ENCODE measurements at places on chromosomes 4 and X. TPM values are rescaled to one million over a fixed set of nuclear protein-coding genes. Genes with fewer than 3 reads are reported as not detected.

Gene COQ2
- 9.7 TPM for polyA plus RNA-seq

DNA sequence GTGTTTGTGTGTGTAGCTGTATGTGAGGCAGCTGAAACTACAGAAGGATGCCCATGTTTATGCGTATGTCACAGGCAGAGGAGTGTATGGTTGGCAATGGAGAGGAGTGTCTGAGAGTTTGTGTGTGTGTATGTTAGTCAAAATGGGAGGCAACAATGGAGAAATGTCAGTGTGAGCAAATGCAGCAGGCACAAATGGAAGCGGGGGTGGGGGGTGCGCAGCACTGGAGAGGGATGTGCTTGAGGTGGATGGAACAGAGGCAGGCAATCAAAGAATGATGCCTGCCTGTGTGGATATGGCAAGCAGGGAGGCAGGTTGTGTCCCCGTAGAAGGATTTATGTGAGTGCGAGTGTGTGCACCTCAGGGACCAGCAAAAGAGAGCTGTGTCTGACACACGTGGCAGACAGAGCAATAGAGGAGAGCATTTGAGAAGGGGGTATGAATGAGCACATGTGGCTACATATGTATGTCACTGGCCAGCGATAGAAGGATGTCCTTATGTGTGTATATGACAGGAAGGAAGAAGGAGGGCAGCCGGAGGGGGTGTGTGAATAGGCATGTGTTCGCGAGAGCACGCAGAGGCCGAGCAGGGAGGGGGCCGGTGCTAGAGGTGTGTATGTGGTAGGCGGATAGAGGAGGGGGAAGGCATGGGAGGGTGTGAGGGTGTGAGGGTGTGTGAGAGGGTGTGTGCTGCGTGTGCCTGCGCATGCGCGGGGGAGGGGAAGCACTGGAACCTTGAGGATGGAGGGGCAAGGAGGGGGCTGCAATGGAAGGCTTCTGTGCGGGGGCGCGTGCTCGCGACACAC lies 1.1 kb downstream of the PJA1 start:
- no peak for DNase-seq

DNA sequence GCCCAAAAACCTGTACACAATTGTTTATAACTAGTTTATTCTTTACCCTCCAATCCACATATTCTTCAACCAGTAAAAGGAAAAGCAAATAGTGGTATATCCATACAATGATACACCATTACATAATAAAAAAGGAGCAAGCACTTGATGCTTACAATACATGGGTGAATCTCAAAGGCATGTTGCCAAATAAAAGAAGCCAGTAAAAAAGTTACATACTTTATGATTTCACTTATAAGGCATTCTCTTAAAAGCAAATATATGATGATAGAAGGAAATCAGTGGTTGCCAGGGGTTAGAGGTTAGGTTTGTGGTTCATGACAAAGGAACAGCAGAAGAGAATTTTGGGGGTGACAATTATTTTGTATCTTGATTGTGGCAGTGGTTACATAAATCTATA lies 896.1 kb upstream of the LCORL start:
- no peak for DNase-seq

DNA sequence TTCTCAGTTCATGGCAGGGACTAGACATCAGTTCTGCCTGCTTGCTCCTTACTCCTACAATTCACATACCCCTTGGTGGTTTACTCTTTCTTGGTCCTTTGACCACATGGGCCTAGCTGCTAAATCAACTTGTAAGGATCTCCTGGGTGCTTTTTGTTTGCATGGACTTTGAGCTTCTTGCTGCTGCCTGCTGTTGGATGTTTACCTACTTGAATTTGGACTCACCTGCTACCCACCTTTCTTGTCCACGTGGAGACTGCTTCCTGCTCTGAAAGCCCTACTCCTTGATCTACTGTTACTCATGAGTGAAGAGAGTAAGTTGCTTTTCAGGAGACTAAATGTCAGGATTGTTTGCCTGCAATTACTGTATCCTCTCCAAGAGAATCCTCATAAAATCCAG lies 15.2 kb upstream of the ARHGAP24 start:
- DNase-seq: no peak

DNA sequence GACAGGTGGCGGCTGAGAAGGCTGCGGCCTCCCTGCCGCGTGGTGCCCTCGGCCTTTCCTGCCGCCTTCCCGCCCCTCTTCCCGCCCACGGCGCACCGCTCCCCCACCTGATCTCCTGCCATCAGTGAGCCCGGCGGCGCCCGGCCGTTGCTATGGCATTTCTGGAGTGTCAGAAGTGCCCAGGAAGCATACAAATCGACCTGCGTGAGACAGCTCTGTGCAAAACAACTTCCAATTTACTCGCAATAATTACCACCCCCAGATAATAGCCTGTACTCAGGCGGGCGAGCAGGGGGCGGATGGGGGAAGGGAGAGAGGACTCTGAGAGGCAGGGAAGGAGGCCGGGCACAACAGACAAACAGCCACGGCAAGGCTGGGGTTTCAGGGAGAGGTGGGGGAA lies 16.6 kb upstream of the ERCC6L start:
- DNase-seq: peak; percentile 6

GRCh38 chr4:16122308-16122711 lies 38.5 kb upstream of the PROM1 start:
- no peak for DNase-seq

Gene CT45A3
- polyA plus RNA-seq: 0.44 TPM

DNA sequence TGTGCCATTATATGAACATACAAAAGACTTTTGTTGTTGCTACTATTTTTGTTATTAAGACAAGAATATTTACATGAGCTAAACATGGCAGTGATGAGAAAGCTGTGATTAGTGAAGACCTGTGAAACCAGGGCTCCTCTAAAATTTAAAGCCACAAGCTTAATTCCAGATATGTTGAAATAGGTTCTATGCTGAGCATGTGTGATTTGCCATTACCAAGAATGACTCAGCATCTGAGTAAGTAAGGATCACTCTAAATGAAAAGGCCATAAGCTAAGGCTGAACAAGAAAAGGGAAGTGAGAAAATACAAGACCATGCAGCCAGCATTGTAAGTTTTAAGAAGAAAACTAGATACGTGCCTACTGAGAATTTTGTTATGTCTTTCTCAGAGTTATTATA lies 75.9 kb upstream of the CAMK2D start:
- peak; percentile 78 for DNase-seq

Gene XAGE1B
- not detected for polyA plus RNA-seq

Gene ZNF518B
- polyA plus RNA-seq: 15.2 TPM

GRCh38 chr4:108777388-108777787 lies 14.5 kb upstream of the ETNPPL start:
- no peak for DNase-seq

GRCh38 chr4:142377342-142378091 lies 468.6 kb downstream of the INPP4B start:
- DNase-seq: no peak

Gene AIFM1
- polyA plus RNA-seq: 22.9 TPM

Gene SSX4
- polyA plus RNA-seq: not detected

DNA sequence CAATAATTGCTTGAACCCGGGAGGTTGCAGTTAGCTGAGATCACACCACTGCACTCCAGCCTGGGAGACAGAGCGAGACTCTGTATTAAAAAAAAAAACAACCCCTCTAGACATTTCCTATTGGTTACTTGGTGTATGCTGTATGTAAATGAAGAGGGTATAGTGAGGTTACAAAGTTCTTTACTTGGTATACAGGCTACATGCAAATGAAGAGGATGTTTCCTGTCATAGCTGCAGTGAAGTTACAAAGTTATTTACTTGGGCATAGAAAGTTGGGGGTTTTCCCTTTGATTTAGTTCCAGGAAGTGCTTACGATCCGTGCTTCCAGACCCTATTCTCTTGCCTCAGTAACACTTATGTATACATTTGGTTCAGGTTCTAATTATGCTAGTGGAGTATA lies 38.4 kb upstream of the CLNK start:
- no peak for DNase-seq
